Stimulated activated CD4-positive, alpha-beta T cell treated with anti-CD3 and anti-CD28 coated beads, Interleukin-1b, Interleukin-23, amount 100 ng/mL, for 48 hours (primary cell): ENCODE measurements at places on chromosomes 3 and 15.

GRCh38 chr15:39792844-39793335 lies 10.2 kb upstream of the FSIP1 start:
- no peak for DNase-seq

DNA sequence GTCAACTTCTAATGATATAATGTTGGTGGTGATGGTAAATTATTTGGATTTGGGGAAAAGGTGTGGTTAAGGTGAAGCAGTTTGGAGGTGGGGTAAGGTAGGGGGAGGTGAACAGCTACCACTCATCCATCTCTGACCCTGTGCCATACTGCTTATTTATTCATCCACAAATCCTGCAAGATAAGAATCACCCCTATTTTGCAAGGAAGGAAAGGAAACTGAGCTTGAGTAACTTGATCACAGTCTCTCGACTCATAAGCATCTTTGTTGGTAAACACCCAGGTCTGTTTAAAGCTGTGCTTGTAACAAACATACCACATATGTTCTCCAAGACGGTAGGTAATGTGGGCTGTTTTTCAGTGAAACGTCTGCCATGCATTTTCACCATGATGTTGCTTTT lies 67.3 kb downstream of the PTPRG start:
- DNase-seq: no peak

DNA sequence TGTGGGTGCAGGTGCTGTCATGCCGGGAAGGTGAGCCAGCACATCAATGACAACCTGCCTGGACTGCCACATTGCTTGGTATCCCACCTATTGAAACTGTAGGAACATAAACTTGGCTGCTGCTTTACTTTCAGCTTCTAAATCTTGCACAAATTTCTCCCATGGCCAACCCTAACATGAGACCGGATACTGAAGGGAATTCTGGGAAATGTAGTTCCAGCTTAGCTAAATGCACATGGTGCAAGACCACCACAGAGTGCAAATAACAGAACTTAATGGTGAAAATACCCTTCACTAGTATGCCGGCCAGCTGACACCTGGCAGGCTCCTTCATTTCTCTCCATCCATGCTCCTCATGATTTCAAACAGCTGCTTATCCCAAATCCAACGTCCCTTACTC lies 247.4 kb downstream of the ARRDC4 start:
- DNase-seq: no peak

DNA sequence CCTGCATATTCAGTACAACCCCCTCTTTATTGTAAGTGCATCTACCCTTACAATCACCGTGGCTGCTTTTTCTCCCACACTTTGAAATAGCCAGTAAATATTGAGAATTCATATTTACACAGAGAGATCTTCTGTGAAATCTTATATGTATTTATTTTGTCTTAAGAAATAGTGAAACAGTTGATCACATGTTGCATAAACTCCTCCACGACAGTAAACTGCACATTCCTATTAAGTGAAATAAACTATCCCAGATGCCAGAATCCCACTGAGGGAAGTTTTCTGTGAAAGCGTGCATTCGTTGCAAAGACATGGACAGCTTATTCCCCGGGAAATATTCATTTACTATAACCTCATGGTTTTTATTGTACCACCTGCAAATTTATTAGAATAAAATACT lies 796.0 kb downstream of the ROBO2 start:
- no peak for DNase-seq

DNA sequence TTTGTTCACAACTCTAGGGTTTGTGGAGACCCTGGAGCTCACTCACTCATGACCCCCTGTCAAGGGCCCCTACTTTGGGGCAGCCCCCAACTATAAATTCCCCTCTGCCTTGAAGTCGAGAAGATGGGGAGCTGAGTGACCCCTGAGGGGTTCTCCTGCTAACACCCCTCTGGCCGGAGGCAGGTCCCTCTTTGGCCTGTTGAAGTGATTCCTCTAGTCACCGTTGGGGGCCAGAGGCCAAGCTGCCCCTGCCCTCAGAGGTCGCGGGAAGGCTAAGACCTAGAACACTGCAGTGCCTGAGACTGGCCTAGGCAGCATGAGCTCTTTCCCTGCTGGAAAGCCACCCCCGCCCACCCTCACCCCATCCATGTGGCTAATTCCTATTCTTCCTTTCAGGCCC lies 15.4 kb upstream of the SKOR1 start:
- DNase-seq: no peak

- no peak for DNase-seq
Measured at GRCh38 chr3:190492966-190493365, 20.9 kb upstream of the IL1RAP start.

DNA sequence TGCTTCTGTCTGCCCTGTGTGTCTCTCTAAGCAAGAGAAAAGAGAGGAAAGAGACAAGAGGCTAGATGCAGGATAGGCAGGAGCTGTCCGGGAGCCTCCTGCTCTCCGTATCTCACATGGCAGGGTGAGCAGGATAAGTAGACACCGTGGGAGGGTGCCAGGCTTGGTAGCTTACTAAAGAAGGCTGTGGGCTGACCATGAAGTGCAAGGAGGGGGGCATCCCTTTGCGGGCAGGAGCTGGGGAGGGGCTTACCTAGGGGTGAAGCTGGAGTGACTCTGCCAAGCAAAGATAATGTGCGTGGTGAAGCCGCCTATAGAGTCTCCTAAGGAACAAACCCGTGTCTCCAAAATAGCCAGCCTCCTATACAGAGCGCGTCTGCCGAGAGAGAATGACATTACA lies 33.7 kb upstream of the TMC3 start:
- no peak for DNase-seq

- no peak for DNase-seq
Measured at GRCh38 chr3:81105789-81106488, 655.5 kb downstream of the GBE1 start.

DNA sequence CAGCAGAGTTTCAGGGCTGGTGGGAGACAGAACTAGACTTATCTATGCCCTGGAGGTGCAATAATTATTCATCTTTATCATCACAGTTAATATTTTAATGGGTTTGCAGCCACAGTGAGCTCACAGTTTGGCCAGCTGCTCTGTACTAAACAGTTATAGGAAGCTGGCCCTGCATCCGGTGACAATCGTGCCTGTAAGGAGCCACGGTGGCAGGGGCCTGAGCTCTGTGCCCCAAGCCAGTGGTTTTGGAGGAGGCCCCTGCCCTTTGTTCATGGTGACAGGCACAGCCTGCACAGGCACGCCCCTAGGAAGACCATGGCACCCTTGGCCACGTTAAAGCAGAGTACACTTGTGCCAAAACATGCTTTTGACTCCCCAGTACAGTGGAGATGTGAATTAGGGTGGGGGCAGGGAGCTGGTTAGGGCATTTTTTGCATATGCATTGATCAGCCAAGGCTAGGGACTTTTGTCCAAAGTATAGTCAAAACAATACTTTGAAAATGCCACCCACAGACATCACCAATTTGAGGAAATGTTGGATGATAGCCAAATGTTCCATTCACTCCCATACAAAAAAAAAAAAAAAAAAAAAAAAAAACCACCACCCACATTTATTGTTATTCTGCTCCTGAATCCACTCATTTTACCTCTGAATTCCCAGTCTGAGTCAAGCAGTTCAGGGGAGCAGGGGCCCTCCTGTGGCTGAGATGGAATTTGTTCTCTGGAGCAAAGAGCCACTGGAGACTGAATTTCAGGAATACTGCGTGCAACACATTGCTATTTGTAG lies 3.4 kb upstream of the RFTN1 start:
- DNase-seq: peak; percentile 53

- DNase-seq: no peak
Measured at GRCh38 chr3:22685597-22685996, 517.5 kb upstream of the UBE2E2 start.

- DNase-seq: no peak
Measured at GRCh38 chr15:40136470-40137302, 24.2 kb upstream of the BUB1B start.

- peak; percentile 85 for DNase-seq
Measured at GRCh38 chr3:38039101-38039898, at the start of gene DLEC1. DLEC1 (plus strand) TSS chr3:38039208; CDS start chr3:38039226, 18 bp downstream.

- no peak for DNase-seq
Measured at GRCh38 chr15:51883271-51883837, 53.9 kb downstream of the TMOD3 start.

DNA sequence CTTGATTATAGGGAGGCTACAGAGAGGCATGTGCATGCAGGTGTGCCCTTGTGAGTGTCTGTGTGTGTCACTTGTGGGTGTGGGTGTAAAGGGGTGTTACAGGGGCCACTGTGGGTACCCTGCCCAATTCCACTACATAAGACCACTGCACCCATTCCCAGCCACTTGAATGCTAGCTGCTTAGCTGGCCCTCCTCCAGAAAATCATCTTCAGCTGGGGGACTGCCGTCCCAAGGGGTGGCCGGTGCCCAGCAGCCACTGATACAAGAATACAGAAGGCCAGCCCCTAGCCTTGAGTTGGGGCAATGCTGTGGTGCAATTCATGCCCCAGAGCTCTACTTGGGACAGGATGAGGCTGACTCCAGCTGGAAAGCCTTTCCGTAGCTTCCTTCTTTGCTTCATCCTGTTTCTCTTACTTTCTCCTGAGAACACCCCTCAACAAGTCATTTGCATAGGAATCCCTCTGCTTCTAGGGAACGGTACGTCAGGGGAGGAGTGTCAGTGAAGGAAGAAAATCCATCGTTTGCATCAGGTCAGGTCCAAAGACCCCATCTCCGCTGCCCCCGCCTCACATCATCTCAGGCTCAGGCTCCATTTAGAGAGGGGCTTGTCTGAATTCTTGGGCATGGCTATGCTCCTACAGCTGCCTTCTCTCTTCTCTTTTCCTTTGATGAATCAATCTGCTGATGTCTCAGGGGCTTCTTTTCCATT lies 72.0 kb downstream of the SCN5A start:
- DNase-seq: no peak

DNA sequence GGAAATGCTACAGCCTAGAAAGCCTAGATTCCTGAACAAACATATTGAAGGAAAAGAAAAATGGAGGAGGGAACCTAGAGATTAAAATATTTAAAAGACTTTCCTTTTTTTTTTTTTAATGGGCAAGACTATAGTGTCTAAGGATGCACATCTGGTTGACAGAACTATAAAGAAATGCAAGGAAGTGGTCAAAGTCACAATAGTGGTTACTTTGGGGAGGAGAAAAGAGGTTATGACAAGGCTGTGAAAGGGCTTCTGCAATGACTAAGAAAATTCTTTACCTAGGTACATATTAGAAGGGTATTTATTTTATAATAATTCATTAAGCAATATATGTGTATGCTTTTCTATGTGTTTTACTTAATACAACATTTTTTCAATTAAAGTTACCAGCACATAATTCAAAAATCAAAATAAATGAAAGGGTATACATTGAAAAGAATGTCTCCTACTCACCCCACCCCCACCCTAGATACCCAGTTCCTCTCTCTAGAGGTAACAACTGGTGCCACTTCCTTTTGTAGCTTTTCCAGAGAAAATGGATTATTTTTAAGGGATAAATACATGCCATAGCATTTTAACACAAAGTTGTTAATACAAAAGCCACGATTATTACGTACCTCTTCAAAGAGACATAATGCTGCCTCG lies 70.1 kb downstream of the HERC1 start:
- no peak for DNase-seq

GRCh38 chr15:29410338-29410737 lies 140.7 kb upstream of the NSMCE3 start:
- no peak for DNase-seq

DNA sequence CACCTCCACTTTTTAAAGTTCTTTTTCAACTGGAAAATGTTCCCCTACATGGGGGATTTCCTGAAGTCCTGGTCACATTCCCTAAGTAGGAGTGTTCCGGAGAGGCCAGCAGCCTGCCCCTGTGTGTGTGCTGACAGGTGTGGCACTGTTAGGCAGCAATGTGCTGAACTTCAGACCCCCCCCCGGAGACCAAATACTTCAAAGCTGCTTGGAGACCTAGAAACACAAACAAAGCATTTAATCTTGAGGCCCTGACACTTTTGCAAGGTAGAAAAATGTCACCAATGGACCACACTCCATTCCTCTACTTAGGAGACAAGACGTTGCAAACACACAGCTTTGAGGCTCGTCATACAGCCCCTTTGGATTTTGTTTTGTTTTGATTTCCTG lies 259.6 kb upstream of the CTNNB1 start:
- no peak for DNase-seq

DNA sequence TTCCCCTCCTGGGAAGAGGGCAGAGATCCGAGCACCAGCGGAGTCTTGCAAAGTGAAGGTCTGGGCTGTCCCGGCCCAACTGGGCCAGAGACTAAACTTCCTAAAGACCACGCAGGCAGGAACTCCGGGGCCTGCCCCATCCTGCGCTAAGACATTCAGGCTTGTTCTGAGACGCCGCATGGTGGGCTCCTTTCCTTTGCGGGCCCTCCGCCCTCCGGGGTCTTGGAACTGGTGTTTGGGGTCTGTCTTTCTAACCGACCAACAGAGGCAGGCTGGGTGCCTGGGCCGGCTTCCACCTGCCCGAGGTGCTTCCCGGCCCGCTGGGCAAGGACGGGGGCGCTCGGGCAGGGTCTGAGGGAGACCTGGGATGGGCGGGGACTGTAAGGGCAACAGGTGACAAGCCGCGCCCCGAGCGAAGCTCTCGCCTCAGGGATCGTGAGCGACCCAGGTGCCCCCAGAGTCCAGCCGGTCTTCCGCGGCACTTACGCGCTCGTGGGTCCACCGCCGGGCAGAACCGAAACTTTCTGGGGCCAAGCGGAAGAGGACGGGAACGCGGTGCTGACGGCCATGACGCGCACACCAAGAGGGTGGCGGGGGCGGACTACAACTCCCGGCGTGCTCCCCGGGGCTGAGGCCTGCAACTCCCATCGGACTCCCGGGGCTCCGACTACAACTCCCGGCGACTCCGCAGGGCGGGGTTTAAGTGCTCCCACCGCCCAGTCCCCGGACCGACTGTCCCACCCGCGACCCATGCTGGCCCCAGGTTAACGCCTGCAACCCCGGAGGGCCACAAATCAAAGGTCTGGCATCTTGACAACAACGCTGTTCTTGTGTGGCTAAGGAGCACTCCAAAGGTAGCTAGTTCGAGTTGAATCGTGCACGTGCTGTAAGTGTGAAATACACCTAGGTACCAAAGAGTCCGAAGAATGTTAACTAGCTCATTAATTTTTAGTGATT lies at the start of gene FYCO1:
Gene FYCO1, minus strand, starts transcription at position 589 of the 957 bp plus-strand sequence. CDS start 10,914 bp downstream, outside the sequence.
- peak; percentile 90 for DNase-seq

DNA sequence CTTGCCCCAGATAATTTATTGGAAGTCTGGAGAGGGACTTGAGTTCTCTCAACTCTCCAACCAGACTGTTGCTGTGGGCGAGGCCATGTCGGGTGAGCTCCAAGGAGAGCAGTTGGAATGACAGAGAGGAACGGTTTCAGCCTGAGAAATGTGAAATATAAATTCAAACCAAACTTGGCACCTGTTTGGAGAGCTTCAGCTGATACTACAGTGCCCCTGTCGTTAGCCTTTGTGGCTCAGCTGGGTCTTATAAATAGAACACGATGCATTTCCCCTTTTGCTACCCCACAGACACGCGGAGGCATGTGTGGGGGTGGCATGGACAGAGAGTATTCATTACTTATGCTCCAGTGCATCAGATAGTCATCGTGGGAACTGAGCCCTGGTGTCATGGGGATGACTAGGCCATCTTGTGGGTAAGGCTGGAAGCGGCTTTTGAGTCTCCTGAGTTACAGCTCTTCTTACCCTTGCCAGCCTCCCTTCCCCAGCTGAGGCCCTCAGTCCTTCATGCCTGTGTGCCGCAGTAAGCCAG lies 15.6 kb downstream of the SMAD3 start:
- peak; percentile 87 for DNase-seq
